ENCODE measurements at places on chromosomes 6 and 20. TPM values are rescaled to one million over a fixed set of nuclear protein-coding genes. Genes with fewer than 3 reads are reported as not detected.

Gene SYCP2L
- 0.30 TPM for total RNA-seq

Gene REM1
- not detected for total RNA-seq

Gene C20orf173
- not detected for total RNA-seq

Gene CLPSL2
- not detected for total RNA-seq

Gene WFDC10B
- total RNA-seq, result not detected

Gene TBXT
- not detected for total RNA-seq

Gene FAM209B
- not detected for total RNA-seq

Gene ZBTB9
- 3.7 TPM for total RNA-seq

Gene ZC2HC1B
- not detected for total RNA-seq

Gene FAM184A
- 0.17 TPM for total RNA-seq

Gene DPPA5
- not detected for total RNA-seq

Gene SNAP91
- 0.15 TPM for total RNA-seq

Gene LHFPL5
- total RNA-seq, result not detected

Gene MAP3K5
- 9.1 TPM for total RNA-seq

Gene TFAP2D
- total RNA-seq, result not detected

Gene TINAG
- total RNA-seq, result not detected

Gene C20orf202
- total RNA-seq, result not detected

Gene MEP1A
- total RNA-seq, result not detected

Gene ARFGEF3
- under 0.01 TPM for total RNA-seq

Gene MYLK2
- 0.30 TPM for total RNA-seq

Gene NKAIN4
- total RNA-seq, result not detected

Gene ZBTB46
- total RNA-seq, result 1.2 TPM

Gene HLA-DQB1
- not detected for total RNA-seq

Gene CDH26
- not detected for total RNA-seq

Gene DAAM2
- 7.9 TPM for total RNA-seq

Gene TRAPPC3L
- total RNA-seq, result not detected

Gene MEI4
- total RNA-seq, result not detected
